Cerebellar nuclear complex (tissue), 1 donor: ENCODE measurements at places on chromosomes 13 and 19.

- no peak for DNase-seq
Measured at GRCh38 chr13:112069845-112070251, 2.9 kb downstream of the SOX1 start.

- no peak for DNase-seq
Measured at GRCh38 chr13:50611117-50611781, 232.2 kb downstream of the DLEU7 start.

- DNase-seq, result no peak
Measured at GRCh38 chr19:29415507-29415906, 110.3 kb upstream of the VSTM2B start.

- DNase-seq, result no peak
Measured at GRCh38 chr13:24540236-24541126, 27.9 kb upstream of the PARP4 start.

GRCh38 chr13:40597735-40598365 lies 68.6 kb downstream of the FOXO1 start:
- no peak for DNase-seq

DNA sequence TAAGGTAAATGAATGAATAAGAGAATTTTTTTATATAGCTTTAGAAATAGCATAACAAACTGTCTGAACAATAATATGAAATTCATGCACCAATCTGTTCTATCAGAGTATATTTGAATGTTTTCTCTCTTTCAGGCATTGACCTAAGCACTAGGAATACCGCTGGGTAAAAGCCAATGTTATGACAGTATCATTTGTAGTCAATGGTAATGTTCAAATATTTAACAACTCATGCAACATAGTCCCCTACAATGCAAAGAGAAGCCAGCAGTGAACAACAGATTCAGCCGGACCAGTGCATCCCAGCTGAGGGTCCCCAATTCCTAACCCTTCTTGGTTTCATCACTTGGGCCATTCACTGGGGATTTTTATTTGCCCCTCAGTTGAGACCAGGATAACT lies 52.6 kb upstream of the MYCBP2 start:
- DNase-seq, result no peak

DNA sequence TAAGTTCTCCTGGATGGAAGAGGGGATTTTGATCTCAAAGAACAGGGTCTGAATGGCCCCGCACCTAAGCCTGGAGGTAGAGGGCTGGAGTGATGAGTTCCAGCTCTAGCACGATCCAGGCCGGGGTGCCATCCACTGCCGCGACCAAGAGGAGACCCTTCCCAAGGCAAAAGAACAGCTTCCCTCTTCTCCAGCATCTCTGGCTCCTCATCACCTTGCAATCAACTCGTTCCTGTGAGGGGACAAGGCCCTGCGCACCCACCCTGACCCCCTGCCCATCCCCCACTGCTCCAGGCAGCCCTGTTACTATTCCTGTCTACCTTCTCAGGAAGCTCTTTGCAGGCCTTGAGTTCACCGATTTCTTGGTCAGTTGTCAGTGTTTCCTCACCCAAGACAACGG lies 17.8 kb downstream of the COL4A1 start:
- no peak for DNase-seq

- peak; percentile 4 for DNase-seq
Measured at GRCh38 chr13:50512474-50513299, 330.8 kb downstream of the DLEU7 start.

- no peak for DNase-seq
Measured at GRCh38 chr13:37107456-37107855, 2.0 kb upstream of the CSNK1A1L start.

DNA sequence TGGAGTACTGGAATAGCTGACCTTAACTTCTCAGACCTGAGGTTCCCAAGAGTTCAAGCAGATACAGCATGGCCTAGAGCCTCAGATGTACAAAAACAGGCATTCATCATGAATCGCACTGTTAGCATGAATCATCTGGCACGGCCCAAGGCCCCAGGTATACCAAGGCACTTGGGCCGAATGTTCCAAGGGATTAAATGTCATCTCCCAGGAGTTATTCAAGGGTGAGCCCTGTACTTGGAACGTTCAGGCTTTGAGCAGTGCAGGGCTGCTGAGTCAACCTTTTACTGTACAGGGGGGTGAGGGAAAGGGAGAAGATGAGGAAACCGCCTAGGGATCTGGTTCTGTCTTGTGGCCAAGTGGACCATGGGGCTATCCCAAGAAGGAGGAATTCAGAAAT lies 6.3 kb downstream of the KLK3 start:
- DNase-seq, result no peak

DNA sequence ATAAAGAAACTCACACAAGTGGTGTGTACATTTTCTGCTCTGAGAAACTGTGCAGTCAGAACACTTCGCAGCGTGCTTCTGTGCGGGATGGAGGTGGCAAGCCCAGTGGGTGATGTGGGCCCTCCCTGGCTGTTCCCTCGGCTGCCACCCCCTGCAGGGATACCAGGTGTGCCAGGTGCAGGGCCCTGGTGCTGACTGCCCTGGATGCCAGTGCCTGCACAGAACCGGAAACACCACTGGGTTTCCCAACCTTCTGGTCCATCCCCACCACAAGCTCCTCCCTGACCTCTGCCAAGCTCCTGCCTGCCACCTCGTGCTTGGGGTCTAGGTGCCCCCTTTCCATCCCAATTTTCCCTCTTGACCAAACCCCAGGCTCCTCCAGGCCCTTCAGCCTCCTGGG lies 81.9 kb upstream of the MCF2L start:
- DNase-seq, result no peak

DNA sequence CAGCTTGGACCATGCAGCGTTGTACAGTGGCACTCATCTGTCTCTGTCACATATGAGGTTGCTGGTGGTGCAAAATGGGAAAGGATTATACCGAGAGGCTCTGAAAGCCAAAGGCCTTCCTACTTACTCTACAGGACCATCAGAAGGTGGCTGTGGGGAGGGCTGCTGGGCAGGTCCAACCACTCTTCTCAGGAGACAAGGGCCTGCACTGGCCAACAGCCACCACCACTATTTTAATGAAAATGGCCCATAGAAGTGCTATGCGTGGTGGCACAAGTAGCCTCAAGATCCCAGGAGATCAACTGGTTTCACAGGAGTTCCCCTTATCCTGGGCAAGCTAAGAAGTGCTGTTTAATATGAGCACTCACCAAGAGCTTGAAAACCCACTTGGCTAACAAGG lies 52.3 kb downstream of the MRPL57 start:
- DNase-seq, result no peak

DNA sequence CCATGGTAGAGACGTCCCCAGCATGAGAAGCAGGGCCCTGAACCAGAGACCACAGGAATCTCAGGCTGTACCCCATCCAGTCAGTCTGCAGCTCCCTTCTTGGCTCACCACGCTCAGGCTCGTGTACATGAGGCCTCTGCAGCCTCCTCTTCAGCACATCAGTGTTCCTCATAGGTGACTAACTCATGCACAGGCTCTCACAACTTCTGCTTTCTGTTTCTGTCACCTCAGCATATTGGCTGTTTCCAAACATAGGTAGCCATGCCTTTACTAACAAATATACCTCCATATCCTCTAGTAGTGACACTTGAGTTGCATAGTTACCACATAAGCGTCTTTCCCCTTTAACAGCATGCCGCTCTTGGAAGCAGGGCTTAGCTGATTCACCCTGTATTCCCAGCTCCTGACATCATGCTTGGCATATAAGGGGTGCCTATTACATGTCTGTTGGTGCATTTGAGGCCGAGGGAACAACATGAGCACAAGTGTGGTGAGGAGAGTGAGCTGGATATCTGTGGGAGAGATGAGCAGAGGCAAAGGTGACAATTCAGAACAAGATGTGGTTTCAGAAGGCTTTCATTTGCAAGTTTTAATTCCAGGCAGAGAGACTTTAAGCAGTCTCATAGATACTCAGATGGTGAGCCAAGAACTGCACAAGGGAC lies 16.7 kb downstream of the ZNF473 start:
- DNase-seq, result no peak

DNA sequence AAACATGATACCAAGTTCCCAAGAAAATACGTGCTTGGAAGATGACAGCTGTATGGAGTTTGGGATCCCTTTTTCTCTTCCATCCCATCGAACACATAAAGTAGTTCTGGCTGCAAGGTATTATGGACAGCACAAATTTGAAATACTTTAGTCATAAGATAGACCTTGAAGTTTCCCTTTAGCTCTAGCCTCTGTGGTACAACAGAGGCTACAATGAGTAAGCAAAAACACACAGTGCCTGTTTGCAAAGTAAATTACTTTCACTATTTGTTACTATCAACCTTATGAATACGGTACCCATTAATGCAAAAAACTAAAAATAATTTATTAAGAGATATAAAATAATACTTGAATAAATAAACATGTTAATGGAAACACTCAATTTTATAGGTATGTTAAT lies 21.0 kb upstream of the LRCH1 start:
- DNase-seq, result no peak

- DNase-seq, result no peak
Measured at GRCh38 chr13:94080527-94080926, 399.0 kb downstream of the DCT start.

DNA sequence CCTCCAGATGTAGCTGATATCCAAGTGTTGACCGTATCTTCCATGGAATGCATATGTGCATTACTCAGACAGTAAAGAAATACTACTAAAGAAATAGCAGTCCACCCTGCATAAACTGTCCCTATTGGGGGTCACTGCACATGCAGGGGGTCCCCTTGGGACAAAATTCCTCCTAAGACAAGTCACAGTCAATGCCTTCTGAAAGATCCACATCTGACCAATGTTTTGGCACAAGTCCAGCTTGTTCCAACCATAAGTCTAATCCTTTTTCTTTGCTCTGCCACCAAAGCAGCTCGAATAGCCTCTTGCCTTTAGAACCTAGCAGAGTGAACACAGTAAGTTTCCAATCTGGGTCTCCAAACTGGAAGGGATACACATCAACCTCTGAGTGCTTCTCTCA lies 87.9 kb downstream of the DIAPH3 start:
- no peak for DNase-seq

DNA sequence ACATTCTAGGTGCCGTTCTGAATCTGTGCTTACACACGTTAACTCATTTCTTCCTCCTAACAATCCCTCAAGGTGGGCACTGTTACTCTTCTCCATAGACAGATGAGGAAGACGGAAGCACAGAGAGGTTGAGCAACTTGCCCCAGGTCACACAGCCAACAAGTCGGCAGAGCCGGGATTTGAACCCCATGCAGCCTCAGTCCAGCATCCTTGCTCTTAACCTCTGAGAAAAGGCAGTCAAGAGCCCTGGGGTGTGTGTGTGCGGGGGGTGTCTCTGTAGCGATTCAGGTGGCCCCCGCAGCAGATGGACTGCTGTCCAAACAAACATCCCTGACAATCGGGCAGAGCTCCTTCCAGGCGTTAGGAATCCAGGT lies 6.3 kb downstream of the PTPRS start:
- no peak for DNase-seq

DNA sequence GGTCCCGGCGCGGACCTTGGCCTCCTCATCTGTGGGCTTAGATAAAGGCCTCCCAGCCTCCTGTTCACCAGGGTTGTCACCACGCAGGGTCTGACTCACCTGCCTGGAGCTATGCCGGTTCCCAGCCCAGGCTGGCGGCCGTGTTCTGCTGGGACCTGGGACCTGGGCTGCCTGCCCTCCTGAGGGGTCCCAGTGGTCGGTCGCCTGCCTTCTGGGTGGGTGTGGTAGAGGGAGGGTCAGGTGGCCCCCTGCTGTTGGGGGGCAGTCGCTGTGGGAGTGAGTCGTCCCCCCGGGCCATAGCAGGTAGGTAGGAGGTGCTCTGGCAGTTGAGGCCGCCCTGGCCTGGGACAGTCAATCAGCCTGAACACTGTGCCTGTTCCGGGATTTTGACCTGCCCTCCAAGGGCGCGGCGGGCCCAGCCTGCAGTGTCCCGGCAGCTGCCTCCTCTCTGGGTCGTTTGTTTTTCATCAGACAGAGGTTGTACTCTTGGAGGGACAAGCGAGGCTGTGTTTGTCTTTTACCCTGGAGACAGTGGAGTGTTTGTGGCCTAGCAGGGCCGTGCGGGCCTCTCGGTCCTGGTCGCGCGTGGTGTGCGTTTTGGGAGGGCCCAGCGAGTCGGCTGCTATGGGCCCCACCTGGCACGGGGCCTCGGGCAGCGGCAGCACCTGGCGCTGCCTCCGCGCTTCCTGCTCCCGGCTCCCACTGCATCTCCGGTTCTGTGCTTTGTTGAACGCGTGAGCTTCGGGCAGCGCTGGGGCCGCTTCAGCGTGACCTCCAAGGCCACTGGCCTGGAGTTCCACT lies 2.6 kb downstream of the ADAT3 start:
- no peak for DNase-seq

DNA sequence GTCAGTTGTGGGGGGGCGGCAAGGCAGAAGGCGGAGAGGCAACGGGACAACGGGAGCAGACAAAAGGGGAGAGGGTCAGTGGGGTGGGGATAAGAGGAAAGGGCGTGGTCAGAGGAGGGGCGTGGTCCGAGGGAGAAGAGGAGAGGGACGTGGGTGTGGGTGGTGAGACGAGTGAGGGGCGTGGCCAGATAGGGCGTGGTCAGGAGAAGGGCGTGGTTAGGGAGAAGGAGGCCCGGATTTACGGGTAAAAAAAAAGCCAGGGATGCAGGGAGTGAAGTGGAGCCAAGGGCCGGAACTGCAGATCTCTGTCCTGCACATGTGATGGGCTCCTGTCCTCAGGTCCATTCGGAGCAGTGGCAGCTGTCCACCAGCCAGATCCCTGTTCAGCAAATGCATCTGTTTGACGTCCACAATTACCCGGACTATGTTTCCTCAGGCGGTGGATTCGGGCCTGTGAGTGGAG lies 21.5 kb downstream of the CPT1C start:
- no peak for DNase-seq

- DNase-seq, result no peak
Measured at GRCh38 chr19:16894080-16894479, 5.3 kb downstream of the F2RL3 start.

- DNase-seq, result no peak
Measured at GRCh38 chr13:46354156-46355087, 32.6 kb downstream of the RUBCNL start.

- DNase-seq, result no peak
Measured at GRCh38 chr19:3019211-3019854, 9.7 kb downstream of the TLE2 start.

DNA sequence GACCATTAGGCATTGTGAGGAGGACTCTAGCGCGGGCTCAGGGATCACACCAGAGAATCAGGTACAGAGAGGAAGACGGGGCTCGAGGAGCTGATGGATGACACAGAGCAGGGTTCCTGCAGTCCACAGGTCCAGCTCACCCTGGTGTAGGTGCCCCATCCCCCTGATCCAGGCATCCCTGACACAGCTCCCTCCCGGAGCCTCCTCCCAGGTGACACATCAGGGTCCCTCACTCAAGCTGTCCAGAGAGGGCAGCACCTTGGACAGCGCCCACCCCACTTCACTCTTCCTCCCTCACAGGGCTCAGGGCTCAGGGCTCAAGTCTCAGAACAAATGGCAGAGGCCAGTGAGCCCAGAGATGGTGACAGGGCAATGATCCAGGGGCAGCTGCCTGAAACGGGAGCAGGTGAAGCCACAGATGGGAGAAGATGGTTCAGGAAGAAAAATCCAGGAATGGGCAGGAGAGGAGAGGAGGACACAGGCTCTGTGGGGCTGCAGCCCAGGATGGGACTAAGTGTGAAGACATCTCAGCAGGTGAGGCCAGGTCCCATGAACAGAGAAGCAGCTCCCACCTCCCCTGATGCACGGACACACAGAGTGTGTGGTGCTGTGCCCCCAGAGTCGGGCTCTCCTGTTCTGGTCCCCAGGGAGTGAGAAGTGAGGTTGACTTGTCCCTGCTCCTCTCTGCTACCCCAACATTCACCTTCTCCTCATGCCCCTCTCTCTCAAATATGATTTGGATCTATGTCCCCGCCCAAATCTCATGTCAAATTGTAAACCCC lies 2.8 kb upstream of the CEACAM5 start:
- DNase-seq, result no peak

GRCh38 chr19:4210166-4210731 lies 19.1 kb upstream of the EBI3 start:
- DNase-seq, result no peak

GRCh38 chr13:78201411-78201810 lies 282.8 kb upstream of the EDNRB start:
- no peak for DNase-seq
